ENCODE measurements at places on chromosomes 2 and 18.
A peak's percentile ranks its signal among the peaks of the same experiment; 100 is the strongest.

- DNase-seq = peak; percentile 68
These were observed 49.4 kb downstream of the RHOB start for GRCh38 chr2:20496076-20496872.

DNA sequence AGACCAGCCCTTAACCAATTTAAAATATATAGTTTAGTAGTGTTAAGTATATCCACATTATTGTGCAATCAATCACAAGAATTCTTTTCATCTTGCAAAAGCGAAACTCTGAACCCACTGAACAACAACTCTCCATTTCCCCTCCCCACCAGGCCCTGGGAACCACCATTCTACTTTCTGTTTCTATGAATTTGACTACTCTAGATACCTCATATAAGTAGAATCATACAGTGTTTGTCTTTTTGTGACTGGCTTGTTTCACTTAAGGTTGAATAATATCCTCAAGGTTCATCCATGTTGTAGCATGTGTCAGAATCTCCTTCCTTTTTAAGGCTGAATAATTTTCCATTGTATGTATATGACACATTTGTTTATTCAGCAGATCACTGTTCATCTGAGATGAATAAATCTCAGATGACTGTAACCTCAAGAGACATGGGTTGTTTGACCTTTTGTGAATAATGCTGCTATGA is 8.1 kb upstream of the SOS1 start:
- DNase-seq = no peak

- no peak for DNase-seq
These were observed 475 bp downstream of the B3GNT2 start for GRCh38 chr2:62196278-62196901.

GRCh38 chr2:228700638-228701037 is 519.2 kb upstream of the SPHKAP start:
- peak; percentile 51 for DNase-seq

DNA sequence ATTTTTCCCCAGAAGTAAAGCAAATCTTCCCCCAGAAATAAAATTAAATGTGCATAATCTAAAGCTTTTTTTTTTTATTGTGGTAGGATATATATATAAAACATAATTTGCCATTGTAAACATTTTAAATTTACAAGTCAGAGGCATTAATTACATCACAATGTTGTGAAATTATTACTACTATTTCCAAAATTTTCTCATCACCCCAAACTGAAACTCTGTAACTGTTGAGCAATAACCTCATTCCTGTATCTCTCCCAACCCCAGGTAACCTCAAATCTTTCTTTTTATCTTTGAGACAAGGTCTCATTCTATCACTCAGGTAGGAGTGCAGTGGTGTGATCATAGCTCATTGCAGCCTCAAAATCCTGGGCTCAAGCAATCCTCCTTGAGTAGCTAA is 11.2 kb downstream of the MRPL19 start:
- DNase-seq = no peak

- no peak for DNase-seq
These were observed 18.7 kb upstream of the SMAD2 start for GRCh38 chr18:47949202-47949601.

DNA sequence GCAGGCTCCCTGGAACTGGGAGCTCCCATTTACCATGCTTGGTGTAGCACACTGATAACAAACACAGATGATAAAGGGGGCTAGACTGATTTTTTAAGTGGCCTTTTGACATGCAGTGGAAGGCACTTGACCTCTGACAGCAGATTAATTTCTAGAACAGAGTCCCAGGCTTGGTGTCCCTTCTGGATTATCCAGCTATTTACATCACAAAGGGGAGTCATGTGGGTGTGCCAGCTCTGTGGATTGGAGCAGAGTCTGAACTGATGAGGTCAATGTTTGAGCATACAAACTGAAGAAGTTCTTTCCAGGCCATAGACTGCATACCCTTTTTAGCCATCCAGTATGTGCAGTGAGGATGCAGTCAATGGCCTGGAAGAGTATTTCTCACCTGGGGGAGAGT is 31.5 kb upstream of the SIX2 start:
- no peak for DNase-seq

DNA sequence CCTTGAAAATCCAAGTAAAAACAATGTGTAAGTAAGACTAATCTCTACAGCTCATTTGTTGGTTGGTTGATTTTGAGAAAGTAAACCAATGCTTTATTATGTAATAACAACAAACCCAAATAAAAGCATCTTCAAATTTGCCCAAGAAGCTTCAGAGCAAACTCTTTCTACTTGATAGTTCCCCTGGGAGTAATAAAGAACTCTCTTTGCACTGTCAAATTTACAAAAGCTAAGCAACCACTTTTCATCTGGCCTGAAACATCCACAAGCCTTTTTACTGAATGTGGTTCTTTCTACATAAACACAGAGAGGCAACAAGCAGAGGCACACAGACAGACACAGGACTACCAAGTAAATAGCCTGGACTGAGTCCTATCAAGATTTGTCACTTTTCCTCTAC is 28.8 kb upstream of the CACNB4 start:
- DNase-seq = no peak

DNA sequence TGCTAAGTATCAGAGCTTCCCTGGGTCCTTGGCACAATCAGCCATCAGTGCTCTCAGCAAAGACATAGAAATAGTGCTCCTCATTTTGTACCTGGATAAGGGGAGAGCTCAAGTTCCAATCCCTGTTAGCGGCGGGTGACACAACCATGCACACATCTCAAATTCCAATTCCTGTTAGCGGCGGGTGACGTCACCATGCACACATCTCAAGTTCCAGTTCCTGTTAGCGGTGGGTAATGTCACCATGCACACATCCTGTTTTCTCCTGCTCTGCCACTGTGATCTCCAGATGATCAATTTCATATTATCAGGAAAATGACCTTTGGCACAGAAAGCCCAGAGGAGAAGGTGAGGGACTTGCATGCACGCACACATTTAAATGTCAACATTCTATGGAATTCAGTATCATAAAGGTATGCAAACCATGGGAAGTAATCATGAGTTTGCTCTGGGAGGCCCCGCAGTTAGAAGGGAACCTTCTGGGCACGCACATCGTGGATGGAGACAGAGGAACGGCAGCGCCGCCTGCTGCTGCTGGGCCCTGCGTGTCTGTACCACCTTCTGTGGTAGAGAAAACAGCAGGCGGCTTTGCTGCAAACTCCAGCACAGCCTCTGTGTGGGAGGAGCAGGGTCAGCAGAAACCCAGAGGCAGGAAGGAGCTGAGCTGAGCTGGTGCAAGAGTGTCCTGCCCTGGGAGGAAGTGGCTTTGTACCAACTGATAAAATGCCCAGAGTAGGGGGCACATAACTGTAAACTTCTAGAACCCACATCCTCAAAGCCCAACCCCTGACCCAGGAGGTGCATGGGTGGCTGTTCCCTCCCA is 77.8 kb downstream of the MBP start:
- DNase-seq = peak; percentile 93

DNA sequence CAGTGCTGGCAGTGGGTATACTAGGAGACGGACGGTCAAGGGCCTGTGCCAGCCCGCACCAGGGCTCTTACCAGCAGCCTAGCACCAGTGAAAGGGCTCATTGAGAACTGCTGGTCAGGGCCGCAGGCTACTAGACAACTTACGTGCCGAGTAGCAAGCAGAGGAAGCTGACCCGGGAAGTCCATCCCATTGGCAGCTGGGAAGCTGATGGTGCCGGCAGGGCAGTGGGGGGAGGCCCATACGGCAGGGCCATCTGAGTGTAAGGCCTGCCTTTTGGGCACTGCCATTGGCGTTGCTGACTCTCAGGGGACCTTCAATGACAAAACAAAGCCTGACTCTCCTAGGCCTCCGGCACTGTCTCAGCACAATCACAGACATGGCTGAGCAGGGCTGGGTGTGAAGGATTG is 20.6 kb downstream of the EFR3B start:
- DNase-seq = no peak

- no peak for DNase-seq
These were observed 2148.4 kb upstream of the CELF4 start for GRCh38 chr18:39713961-39714360.

- DNase-seq = peak; percentile 91
These were observed 83.9 kb downstream of the STPG4 start for GRCh38 chr2:47070920-47071824.

Data from IMR-90 (cell line).